ENCODE measurements at places on chromosomes 5 and 9. TPM values are rescaled to one million over a fixed set of nuclear protein-coding genes. Genes with fewer than 3 reads are reported as not detected.

The GALNT12 gene
- total RNA-seq, result 2.2 TPM

The MRNIP gene
- 14.4 TPM for total RNA-seq

The CTNND2 gene
- not detected for total RNA-seq

The C9orf153 gene
- total RNA-seq, result 0.08 TPM

The PPP3R2 gene
- total RNA-seq, result not detected

The SPATA31C1 gene
- total RNA-seq, result not detected

The OCLN gene
- total RNA-seq, result 3.5 TPM

Data from smooth muscle cell of the coronary artery (primary cell).